ENCODE measurements at places on chromosomes 2 and 18.

DNA sequence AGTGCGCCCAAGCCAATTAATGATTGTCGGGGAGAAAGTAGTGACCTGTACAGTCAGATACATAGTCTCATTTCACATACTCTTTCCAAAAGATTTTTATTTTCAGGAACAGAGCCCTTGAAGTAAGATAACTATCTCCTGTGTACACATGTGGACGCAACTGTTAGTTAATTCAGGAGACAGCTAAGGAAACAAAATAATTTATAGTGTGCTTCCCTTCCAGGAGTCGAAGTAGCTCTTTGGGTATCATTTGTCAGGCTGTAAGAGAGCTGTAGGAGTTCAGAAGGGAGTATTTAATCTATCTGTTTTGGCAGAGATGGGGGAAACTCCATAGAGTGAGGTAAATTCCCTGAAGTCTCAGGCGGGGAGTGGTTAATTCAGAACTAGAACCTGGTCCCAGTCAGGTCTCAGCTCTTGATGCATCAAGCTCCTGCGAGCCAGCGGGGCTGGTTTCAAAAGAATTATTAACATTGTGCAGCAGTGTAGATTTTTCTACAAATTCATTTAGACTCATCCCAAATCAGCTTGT is 63.0 kb downstream of the MAPK4 start:
- DNase-seq, result no peak

GRCh38 chr2:100250645-100251044 is 71.7 kb downstream of the LONRF2 start:
- no peak for DNase-seq

GRCh38 chr2:14872779-14873325 is 240.3 kb downstream of the LRATD1 start:
- no peak for DNase-seq

- DNase-seq, result no peak
Observed at GRCh38 chr2:71699428-71699827, 246.1 kb downstream of the DYSF start.

DNA sequence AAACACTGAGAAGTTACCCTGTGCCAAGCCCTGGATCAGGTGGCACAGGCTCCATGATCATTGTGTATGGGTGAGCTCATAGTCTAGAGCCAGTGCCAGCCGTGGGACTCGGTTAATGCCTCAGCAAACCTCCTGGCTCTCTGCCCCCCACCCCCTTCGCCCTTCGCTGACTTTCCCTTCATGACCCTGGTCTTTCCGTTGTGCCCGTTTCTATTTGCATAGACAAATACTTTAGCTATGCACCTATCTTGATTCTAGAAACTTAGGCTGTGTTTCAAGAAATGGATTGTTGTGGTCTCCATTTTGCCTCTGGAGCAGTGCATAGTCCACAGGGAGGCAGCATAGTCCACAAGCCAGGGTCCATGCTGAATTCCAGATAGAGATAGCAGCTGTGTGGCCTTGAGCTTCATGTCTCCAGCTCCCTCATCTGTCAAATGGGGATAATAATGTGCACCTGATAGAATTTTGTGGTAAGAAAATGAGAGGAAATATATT is 44.8 kb upstream of the KDM3A start:
- no peak for DNase-seq

GRCh38 chr18:35415511-35416073 is 38.5 kb upstream of the ZNF396 start:
- no peak for DNase-seq

DNA sequence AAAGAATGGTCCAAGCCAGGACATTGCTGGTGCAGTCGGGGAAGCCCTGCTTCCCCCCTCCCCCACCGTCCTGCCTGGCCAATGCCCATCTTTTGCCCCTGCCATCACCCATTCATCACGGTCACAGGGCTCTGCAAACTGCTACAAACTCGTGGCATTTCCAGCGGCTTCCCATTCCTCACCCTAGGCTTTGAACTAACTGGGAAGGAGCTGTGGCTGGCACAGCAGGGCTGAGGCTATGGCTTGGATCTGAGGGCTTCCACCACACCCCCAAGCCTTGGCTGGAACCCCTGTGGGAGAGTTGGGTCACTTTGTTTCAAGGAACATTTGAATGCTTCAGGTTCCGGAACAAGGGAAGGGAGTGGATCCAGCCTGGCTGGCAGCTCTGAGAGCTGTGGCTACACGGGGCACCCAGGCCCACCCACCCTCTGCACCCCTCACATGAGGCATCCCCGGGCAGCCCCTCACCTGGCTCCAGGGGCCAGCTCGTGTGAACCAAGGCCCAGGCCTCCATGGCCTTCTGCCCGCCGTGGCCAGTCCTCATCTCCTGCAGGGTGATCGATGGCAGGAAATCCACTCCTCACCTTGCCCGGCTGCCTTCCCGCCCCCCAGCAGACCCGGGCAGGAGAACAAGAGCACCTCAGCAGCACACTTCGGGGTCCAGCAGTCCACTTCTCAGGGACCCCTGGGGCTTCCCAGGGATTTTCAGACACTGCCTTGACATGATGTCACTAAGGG is 58.8 kb upstream of the OTOS start:
- no peak for DNase-seq

- DNase-seq, result no peak
Observed at GRCh38 chr2:67844024-67844540, 218.7 kb downstream of the C1D start.

DNA sequence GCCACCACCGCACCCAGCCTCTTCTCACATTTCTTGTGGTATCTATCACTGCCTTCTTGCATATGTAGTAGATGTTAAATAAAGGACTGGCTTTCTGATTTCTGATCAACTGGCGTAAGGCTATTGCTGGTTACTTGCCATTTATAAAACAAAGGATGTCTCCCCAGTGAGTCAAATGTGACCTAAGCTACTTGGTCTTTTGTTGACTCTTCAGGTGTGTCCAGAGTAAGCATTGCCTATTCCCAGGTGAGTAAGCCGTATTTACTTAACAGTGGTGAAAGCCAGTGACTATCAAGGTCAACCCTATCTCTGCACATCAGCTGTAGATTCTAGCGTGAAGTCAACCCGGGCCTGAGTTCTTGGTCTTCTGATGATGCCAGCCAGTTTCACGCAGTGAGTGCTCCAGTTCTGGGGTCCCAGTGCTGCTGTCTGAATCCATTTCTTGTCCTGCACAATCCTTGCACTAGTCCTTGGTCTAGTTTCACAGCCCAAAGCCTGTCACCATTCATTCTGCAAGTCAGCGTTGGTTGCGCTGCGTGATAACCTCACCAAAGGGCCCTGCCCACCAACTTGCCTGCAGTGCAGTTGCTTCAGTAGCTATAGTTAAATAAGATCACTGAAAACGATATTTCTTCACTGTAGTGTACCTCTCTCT is 120.2 kb downstream of the GBX2 start:
- no peak for DNase-seq

- no peak for DNase-seq
Observed at GRCh38 chr2:64976276-64976675, 12.9 kb upstream of the SLC1A4 start.

DNA sequence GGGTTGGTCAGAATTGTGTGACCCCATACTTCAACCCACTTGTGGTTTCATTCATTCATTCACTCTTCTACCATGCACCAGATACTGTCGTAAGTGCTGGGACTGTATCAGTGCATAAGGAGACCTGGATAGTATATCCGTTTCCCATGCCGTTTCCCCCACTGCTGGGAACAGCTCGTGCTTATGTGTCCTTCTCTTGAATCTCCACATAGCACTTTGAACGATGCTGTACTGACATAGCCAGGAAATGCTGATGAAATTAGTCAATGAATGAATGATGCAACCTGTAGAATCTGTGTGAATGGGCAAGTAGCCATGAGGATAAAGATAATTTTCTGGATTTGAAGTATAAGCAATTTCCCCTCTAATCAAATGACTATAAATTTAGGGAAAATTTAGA is 276.1 kb downstream of the BCL2 start:
- no peak for DNase-seq

DNA sequence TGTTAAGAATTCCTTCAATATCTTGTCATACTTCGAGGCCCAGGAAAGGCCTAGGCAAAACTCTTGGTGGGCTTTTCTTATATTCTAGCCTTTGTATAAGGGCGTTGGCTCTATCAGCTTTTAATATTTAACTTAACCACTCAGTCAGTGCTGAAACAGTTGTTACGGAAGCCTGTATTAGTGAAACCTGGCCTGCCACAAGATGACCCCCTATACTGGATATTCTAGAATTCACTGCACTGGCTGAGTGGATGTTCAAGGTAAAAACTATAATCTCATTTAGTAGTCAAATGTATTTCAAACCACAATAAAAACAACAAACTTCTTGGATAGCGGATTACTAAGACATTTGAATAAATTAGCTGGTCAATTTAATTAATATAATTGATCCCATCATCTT is 91.7 kb upstream of the HNMT start:
- DNase-seq, result no peak

GRCh38 chr2:138095336-138095735 is 131.1 kb downstream of the HNMT start:
- DNase-seq, result no peak

GRCh38 chr18:23131693-23132319 is 3.5 kb upstream of the CABLES1 start:
- DNase-seq, result no peak

DNA sequence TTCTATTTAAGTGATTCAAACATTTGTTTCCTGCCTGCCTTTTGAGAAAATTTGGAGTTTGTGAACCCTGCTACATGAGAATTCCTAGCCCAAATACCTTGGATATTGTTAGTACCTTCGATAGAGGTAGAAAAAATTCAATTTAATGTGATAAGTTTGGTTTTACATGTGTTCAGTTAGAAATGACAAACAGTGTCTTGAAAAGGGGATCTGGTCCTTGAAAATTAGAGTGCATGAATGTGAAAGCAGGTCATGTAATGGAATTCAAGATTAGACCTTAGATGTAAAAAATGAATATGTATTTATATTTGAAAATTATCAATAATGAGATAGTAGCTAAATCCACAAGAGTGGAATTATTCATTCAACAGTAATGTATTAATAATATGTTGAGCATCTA is 70.5 kb downstream of the PIK3C3 start:
- no peak for DNase-seq

- DNase-seq, result no peak
Observed at GRCh38 chr2:18077704-18078103, 199.2 kb downstream of the KCNS3 start.

DNA sequence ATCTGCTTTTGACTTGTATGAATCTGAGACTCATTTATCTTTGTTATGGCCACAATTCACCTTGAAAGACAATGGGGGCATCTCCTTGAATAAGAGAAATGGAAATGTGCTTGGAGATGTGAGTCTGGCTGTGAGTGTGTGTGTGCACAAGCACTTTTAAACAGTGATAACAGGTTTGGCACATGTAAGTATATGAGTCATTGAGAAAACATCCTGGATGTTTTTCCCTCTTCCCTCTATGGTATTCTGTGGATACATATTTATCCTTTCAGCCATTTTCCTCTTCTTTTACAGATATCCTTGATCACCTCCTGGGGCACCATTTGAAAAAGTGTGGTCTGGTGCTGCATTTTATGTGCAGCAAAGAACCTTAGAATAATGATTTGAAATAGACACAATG is 317.3 kb upstream of the THUMPD2 start:
- no peak for DNase-seq

GRCh38 chr2:166901336-166901735 is 13.1 kb downstream of the XIRP2 start:
- DNase-seq, result no peak

GRCh38 chr2:35391736-35392442 is 963.7 kb upstream of the CRIM1 start:
- DNase-seq, result no peak

GRCh38 chr2:162324953-162325352 is 6.5 kb upstream of the IFIH1 start:
- DNase-seq, result no peak

- DNase-seq, result no peak
Observed at GRCh38 chr2:5766561-5766960, 74.4 kb downstream of the SOX11 start.

DNA sequence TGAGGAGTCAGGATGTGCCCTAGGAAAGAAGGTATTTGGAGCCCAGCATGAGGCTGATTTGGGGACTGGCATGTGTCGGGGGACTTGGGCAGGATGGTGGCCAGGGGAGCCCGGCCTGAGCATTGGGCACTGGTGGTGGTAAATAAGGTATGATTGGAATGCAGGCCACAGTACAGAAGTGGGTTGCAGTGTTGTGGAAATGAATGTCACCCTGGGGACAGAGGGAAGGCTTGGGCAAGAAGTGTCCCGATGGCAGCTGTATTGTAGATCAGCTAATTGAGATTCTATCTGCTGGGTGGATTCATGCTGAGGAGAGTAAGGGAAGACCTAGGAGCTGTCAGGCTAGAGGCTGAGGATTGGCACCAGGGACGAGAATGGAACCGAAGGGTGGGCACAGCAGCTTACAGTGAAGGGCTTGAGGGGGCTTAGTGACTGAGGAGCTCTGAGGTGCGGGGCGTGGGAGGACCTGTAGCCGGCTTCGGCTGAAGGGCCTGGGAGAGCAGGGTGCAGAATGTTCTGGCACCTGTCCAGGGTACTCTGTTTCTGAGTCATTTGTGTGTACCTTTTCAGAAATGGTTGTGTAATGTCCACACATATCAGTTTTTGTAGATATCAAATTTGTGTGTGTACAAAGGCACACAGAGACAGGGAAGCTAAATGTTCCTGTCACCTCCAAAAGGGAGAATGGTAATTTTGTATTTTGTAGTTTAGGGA is 170.2 kb downstream of the PRKCE start:
- DNase-seq, result no peak
